Iris pigment epithelial cell (primary cell): ENCODE measurements at places on chromosomes 5 and 9.

GRCh38 chr9:15333376-15333881 is 26.4 kb upstream of the TTC39B start:
- no peak for DNase-seq

DNA sequence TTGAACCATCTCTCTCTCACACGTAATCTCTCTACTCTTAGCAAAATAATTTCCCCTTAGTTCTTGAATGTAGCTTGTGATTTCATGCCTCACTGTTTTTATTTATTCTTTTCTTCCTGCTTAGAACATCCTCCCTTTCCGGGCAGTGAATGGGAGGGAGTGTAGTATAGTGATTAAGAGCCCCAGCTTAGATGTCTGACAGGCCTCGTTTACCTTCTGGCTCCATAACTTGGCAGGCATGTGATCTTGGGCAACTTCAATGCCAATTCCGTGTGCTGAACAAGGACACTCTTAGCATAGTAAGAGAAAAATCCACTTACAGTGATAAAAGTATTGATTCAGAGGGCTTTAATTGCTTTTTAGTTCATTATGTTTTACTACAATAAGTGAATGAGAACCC is 96.3 kb upstream of the TNPO1 start:
- no peak for DNase-seq

- DNase-seq, result no peak
Measured at GRCh38 chr9:72960446-72960845, 7.6 kb upstream of the ALDH1A1 start.

GRCh38 chr9:135290086-135290485 is 189.5 kb upstream of the PPP1R26 start:
- DNase-seq, result no peak

GRCh38 chr9:40927851-40928802 is 200.4 kb downstream of the FOXD4L6 start:
- no peak for DNase-seq

DNA sequence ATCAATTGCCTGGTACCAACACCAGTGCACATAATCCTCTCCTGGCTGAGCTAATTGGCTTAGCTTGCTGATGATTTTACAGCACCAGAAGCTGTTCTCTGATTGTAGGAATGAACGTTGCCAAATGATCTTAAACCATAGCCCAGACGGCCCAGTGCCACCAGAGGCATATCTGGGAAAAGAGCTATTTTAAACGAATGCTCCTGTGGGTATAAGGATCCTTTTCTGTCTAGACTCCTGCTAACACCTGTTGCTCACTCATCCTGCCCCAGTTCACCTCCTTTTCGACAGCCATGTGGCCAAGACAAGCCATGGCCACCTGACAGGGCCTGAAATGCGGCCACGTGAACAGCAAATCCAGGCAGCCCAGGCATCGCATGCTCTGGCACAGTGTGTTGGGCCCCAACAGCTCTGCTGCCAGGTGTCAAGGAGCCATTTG is 289.9 kb upstream of the SLC30A5 start:
- DNase-seq, result no peak

- peak; percentile 33 for DNase-seq
Measured at GRCh38 chr9:104896131-104896530, 31.8 kb downstream of the ABCA1 start.

- peak; percentile 66 for DNase-seq
Measured at GRCh38 chr5:142847898-142848790, 78.0 kb downstream of the ARHGAP26 start.

DNA sequence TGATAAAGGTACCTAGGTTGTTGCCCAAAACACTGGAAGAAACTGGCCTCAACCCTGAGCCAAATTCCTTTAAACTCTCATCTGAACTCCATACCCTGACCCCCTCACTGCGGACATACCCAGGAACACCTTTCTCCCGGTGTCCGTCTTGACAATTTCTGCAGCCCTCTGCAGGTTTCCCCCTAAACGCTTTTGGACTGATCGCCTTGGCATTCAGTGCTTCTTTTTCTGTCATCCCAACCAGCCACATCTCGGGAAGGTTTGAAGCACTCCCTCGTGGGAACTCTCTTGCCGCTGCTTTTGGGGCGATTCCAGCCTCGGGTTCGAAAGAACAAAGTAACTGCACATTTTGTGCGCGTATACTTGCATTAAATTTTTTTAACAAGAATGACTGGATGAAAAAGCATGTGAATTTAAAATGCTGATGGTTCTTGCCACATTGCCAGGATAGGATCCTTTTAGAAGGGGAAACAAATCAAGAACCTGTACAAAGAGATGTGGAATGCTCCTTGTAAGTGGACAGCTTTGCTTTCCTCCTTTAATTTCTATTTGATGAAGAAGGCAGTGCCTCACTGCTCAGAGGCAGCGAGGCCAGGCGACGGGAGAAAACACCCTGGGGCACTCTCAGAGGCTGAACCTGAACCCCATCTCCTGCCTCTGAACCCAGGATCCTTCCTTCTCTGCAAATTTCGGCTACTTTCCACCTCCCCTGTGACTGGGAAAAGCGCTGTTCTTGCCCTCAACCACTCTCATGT is 615 bp downstream of the PSMD5 start:
- peak; percentile 35 for DNase-seq

DNA sequence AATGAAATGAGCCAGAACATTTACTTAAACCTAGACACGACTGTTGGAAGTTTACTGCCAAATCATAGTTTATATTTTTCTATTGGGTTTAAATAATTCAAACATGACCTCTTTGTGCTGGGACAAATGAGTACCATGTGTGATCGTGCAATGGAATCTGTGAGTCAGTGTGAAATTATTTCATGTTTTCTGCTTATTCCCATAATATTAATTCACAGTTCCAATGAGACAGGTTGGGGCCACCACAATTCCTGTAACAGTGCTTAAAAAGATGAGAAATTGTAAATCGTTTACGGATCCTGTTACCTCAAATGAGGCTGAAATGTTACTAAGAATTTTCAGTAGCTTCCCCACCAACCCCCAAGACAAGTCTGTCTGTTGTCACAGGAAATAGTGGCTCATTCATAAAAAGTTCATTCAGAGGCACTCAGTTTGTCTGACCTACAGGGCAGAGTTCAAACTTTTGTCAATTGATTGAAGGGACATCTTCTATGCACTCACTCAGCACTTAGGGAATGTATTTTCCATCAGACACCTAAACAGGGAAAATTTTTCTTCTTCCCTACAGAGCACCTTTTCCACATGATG is 563.9 kb upstream of the ADAMTS16 start:
- DNase-seq, result peak; percentile 83

DNA sequence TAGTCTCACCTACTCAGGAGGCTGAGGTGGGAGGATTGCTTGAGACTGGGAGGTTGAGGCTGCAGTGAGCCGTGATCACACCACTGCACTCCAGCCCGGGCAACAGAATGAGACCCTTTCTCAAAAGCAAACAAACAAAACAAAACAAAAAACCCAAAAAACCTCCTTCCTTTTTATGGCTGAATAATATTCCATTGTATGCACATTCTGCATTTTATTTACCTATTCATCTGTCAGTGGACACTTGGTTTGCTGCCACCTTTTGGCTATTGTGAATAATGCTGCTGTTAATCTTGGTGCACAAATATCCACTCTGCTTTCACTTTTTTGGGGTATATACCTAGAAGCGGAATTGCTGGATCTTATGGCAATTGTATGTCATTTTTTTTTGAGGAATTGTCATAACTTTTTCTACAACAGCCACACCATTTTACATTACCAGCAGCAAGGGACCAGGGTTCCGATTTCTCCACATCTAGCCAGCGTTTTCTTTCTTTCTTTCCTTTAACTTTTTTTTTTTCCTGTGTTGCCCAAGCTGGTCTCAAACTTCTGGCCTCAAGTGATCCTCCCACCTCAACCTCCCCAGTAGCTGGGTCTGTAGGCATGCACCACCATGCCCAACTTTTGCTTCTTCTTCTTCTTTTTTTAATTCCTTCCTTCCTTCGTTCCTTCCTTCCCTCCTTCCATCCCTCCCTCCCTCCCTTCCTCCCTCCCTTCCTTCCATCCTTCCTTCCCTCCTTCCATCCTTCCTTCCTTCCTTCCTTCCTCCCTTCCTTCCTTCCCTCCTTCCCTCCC is 30.6 kb downstream of the NKX2-5 start:
- peak; percentile 43 for DNase-seq

- no peak for DNase-seq
Measured at GRCh38 chr9:110546411-110546871, 33.1 kb downstream of the SVEP1 start.

DNA sequence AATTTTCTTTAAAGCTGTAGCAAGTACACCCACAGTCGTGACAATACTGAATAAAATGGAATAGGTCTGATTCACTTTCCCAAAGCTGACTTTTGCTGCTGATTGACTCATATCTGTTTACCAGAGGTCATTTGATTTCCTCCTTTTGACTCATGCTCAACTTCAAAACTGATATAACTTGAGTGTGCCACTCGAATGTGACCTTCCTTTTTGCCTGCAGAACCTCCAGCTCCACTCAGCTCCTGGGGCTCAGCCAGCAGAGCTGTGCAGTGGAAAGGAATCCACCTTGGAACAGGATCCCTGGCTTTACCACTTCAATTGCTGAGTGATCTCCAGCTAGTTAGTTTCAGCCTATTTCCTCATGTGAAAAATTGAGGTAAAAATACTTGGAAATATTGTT is 84.1 kb downstream of the FEM1C start:
- peak; percentile 88 for DNase-seq

GRCh38 chr5:867300-867870 is 16.6 kb upstream of the ZDHHC11 start:
- no peak for DNase-seq

GRCh38 chr5:173853370-173854131 is 34.6 kb upstream of the CPEB4 start:
- no peak for DNase-seq

DNA sequence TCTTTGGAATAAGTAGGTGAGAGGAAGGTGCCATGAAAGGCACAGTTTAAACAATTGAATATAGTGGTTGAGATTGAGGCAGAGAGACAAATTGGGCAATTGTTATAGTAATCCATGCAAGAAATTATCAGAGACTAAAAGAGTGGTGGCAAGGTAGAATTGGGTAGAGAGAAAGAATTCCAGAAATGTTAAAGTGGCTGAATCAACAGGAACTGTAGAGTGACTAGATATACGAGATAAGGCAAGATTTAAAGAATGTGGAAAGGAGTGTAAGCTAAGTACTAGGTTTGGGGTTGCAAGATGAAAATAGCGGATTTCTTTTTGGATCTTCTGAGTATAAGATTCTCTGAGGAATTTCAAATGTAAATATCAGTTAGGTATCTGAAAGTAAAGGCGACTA is 285.2 kb downstream of the DMRTA1 start:
- DNase-seq, result no peak

GRCh38 chr5:15366676-15367391 is 133.1 kb upstream of the FBXL7 start:
- peak; percentile 96 for DNase-seq

- no peak for DNase-seq
Measured at GRCh38 chr9:118000581-118000980, 296.4 kb downstream of the TLR4 start.

- no peak for DNase-seq
Measured at GRCh38 chr9:133341369-133342068, 5.5 kb upstream of the SURF6 start.

DNA sequence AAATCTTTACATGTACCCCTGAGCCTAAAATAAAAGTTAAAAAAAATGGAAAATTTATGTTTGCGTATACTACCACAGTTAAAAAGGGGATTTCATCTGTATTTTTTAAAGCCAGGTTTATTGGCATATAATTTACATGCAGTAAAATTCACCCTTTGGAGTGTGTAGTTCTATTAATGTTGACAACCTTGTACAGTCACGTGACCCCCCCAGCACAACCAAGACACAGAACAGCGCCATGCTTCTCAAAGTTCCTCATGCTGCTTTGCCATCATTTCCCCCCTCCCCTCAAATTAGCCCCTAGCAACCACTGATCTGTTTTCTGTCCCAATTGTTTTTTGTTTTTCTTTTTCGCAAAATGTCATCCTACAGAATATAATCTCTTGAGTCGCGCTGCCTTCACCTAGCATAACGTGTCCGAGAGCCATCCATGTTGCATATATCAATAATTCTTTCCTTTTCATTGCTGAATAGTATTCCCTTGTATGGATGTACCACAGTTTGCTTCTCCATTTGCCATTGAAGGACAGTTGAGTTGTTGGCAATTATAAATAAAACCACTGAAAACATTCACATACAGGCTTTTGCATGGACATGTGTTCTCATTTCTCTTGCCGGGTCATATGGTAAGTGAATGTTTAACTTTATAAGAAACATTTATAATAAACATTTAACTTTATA is 105.3 kb downstream of the LHX2 start:
- DNase-seq, result no peak

- DNase-seq, result peak; percentile 88
Measured at GRCh38 chr9:124342776-124343485, 72.3 kb downstream of the PSMB7 start.
